Stimulated activated CD4-positive, alpha-beta T cell treated with anti-CD3 and anti-CD28 coated beads, Interleukin-1b, Interleukin-23, amount 100 ng/mL, for 24 hours (primary cell): ENCODE measurements at places on chromosomes 13 and 19.

DNA sequence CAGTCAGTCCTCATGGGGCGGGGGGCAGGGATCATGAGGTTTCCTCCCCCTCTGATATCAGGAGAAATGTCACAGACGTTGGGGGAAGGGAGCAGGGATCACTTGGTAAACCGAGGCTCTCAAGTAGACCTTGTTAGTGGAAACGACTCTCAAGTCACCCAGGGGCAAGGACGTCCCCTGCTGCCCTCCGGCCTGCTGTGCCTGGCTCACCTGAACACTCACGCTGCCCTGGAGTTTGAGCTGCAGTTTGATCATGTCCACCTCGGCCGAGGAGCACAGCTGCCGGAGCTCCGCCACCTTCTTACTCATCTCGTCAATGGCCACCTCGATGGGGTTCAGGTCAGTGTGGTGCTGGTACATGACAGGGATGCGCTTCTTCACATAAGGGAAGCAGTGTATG is 47.6 kb upstream of the SLC15A1 start:
- DNase-seq: no peak

DNA sequence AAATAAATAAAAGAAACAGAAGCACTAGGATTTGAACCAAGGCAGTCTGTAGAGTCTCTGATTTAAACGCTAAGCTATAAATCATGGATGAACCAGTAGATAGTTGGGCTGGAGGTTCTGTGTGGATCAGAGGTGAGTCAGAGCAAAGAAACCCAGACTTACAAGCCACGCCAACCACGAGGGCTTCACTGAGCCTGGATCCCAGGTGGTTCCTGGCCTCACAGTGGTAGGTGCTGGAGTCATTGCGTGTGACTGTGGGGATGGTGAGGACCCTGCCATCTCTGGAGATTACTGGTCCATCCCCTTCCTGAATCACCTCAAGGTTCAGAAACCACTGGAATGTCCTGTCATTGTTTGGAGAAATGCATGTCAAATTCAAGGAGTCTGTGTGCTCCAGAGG is 19.3 kb upstream of the CEACAM20 start:
- DNase-seq: no peak

DNA sequence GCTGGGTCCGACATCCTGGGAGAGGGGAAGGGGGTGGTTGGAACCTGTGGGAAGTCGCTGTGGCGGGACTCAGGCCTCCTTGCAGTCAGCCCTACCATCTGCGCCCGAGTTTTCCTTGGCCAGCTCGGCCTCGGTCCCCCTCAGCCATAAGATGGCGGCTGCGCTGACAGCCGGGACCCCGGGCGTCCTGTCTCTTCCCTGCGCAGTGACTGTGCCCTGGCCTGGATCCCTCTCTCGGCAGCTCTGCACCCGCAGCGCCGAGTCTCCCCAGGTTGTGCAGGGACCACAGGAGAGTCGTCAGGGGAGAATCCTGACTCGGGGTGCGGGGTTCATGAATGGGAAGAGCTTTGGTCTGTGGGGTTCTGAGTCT is 345 bp downstream of the ZNF257 start:
- DNase-seq: no peak

GRCh38 chr13:23354520-23354919 is 79.0 kb downstream of the SACS start:
- no peak for DNase-seq

- DNase-seq: no peak
Observed at GRCh38 chr13:26168237-26168814, 53.8 kb downstream of the RNF6 start.

DNA sequence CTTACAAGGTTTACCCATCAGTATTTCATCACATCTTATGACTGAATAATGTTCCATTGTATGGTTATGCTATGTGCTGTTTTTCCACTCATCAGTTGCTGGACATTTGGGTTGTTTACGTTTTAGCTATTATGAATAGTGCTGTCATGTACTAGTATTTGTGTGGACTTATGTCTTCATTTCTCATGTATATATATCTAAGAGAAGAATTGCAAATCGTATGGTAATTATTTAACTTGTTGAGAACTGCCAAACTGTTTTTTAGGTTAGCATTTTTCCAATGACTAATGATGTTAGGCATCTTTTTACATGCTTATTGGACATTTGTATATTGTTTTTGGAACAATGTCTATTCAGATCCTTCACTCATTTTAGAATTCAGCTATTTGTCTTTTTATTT is 368.3 kb downstream of the LMO7 start:
- DNase-seq: no peak

DNA sequence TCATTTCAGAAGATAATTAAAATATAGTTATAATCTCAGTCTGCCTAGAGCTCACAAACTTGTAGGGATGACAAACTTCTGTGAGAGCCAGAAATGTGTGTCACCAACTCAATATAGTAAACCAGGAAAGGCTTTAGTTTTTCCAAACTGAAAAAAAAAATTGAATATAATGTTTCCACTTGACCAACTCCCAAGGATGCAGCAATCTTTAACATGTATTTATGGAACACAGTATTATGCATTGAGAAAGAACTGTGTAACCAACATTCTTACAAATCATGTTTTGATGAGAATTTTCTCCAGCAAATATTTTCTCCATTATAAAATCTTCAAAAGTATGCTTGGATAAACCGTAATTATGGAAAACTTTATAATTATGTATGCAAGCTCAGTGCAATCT is 50.1 kb upstream of the KLF12 start:
- no peak for DNase-seq
